Hippocampal formation (tissue), 2 donors: ENCODE measurements at places on chromosomes 13 and 19.

DNA sequence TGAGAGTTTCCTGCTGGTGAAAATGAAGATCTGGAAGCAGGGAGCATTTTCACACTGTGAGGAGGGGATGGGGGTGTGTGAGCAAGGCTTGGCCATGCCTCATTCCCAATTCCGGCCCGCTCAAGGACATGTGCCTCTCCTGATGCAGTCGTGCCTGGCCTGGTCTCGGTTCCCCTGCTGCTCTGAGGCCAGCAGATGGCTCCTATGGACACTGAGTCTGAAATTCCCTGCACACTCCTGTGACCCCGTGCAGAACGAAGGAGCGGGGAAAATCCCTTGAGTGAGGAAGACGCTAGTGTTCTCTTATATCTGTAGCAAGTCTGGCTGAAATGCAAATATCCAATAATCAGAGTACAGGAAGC lies 363 bp upstream of the ZNF763 start:
- DNase-seq, result no peak

- no peak for DNase-seq
These were observed at the start of gene POU2F2 for GRCh38 chr19:42132030-42132628. TSS of gene POU2F2 (minus strand) at chr19:42132446. CDS start at chr19:42132411, 35 bp downstream.

GRCh38 chr13:46531953-46532352 lies 21.0 kb upstream of the LRCH1 start:
- no peak for DNase-seq

DNA sequence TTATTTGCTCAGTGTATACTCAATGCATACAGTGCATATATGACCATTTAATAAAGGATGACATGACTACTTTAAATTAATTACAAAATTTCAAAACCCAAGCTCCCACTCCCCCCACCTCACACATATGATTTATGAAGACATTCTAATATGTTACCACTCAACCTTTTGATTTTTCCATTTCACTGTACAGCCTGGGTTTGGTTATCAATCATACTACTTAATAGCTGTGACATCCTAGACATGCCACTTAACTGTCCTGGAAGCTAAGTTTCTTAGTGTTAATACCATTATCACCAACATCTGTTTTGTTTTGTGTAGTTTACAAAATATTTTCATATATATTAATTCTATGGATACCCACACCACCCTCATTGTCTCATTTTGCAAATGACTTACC lies 42.2 kb downstream of the UBL3 start:
- DNase-seq, result no peak

DNA sequence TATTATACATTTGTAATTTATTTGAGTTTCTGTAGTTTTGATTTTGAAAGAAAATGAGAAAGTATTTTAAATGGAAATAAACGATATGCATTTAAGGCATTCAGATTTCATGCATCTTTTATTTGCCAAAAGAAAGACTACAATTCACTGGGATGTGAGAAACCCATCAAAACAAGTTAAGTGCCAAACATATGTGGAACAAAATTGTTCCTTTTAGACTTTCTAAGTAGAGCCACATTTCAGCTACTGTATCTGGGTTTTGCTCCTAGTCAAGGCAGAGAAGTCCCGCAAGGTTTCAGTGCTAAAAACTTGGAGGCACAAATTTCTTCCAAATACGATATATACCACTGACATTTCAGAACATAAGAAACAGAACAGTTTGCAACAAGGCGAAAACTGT lies 1191.9 kb downstream of the SLITRK5 start:
- DNase-seq, result no peak

- peak; percentile 95 for DNase-seq
These were observed at the start of gene SCGB2B2 for GRCh38 chr19:34676697-34677385. TSS of gene SCGB2B2 (minus strand) at chr19:34677159. CDS start at chr19:34594563, 82,596 bp downstream.

GRCh38 chr13:50384724-50385123 lies 369.5 kb downstream of the KCNRG start:
- no peak for DNase-seq

GRCh38 chr13:99261059-99261458 lies 2.9 kb upstream of the GPR18 start:
- DNase-seq, result no peak

DNA sequence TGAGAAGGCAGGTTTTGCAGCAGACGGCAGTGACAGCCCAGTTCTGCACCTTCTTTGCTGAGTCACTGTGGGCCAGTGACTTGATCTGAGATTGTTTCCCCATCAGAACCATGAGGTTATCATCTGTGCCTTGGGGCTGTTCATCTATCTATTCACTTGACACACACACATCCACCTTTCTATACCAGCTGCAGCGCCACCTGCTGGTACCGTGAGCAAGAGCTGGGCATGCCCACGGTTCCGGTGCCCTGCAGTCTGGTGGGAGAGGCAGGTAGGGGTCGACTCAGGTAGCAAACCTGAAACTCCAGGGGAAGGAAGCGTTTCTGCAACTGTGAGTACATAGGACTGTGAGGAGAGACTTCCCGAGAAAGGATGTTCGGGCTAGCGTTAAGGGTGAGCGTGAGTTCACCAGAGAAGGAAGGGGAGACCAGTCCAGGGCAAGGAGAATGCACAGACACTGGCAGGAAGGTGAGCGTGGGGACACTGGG lies 7.5 kb upstream of the LIN7B start:
- peak; percentile 38 for DNase-seq

DNA sequence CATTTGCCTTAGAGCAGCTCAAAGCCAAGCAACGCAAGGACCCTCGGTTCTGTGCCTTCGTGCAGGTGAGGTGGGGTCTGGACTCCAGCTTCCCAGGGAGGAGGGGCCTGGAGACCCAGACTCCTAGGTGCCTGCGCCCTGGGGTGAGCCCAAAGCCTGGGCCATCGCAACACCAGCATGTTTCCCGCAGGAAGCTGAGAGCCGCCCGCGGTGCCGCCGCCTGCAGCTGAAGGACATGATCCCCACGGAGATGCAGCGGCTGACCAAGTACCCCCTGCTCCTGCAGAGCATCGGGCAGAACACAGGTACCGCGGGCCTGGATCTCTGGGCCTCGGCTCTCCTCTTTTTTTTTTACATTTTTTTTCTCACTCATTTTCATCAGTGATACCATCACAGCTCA lies 19.6 kb downstream of the ARHGEF1 start:
- DNase-seq, result no peak

DNA sequence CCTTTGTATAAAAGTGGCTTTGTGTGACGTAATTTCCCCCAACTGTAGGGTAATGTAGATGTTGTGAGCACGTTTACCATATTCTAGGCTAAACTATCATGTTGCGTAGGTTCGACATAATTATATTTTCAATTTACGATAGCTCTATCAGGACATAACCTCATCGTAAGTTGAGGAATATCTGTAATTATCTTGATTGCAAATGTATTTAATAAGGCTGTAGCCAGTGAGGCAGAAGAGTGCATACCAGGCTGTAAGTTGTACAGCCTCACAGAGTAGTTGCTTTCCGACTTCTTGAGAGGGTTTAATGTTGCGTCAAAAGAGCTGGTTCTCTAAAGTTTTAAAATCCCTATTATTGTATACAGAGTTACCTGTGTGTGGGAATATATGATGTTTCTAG lies 839.4 kb upstream of the GPC6 start:
- DNase-seq, result no peak

- DNase-seq, result no peak
These were observed 17.6 kb upstream of the MIER2 start for GRCh38 chr19:362154-362553.

- DNase-seq, result no peak
These were observed 763.1 kb upstream of the SLITRK1 start for GRCh38 chr13:84645196-84646012.

DNA sequence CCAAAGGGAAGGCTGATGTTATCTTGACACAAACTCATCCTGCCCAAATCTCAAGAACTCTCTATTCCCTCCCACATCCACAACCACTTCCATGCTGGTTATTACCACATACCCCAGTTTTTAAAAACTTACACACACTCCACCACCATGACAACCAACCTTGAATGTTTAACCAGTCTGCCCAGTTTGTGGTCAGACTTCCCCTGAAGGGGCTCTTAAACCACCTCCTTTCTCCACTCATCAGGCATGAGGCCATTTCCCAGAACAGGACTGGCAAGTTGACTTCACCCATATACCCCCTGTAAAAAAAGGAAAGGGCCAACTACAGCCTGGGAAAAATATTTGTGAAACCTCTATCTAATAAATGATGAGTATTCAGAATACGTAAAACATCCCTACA lies 12.4 kb upstream of the ZSCAN4 start:
- DNase-seq, result no peak

DNA sequence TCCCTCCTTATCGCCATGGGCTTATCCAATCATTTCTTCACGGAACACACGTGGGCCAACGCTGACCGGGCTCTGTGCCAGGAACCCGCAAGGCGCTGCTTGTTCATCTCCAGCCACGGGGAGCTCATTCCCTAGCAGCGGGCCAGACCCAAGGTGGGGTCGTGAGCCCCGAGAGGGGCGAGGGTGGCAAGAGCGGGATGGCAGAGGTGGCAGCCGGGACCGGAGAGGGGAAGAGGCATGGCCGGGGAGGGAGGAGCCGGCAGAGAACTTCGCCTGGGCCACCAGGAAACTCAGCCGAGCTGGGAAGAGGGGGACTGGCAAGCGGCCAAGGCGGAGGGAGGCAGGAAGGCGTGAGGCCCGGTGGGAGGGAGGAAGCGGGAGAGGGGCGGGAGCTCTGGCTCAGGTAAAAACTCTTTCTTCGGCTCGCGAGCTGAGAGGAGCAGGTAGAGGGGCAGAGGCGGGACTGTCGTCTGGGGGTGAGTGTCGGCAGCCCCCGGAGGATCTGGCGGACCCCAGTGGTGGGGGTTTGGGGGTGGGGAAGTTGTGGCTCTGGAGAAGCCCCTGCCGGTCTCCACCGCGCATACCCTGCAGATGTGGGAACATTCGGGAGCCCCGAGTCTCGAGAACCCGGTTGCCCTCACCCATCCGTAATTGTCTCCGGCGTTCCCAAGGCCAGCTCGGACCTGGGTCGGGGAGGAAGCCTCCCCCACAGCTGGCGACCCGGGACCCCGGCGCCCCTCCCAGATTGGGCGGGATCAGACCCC lies at the start of gene B3GNT3:
Gene B3GNT3 (plus strand): TSS at position 408 of the 764 bp plus-strand sequence. CDS start 12,670 bp downstream, outside the sequence.
- no peak for DNase-seq

- DNase-seq, result no peak
These were observed 9.0 kb downstream of the COL4A1 start for GRCh38 chr13:110297766-110298504.

GRCh38 chr19:32824191-32824751 lies 45.3 kb downstream of the SLC7A9 start:
- DNase-seq, result no peak

- no peak for DNase-seq
These were observed 31.8 kb upstream of the USE1 start for GRCh38 chr19:17183271-17183761.

GRCh38 chr19:56145698-56146097 lies 4.6 kb downstream of the ZNF444 start:
- no peak for DNase-seq

- peak; percentile 91 for DNase-seq
These were observed at the start of gene DOCK9 for GRCh38 chr13:98977568-98978265. TSS of gene DOCK9 (minus strand) at chr13:98978064. CDS start at chr13:98977909, 155 bp downstream.

DNA sequence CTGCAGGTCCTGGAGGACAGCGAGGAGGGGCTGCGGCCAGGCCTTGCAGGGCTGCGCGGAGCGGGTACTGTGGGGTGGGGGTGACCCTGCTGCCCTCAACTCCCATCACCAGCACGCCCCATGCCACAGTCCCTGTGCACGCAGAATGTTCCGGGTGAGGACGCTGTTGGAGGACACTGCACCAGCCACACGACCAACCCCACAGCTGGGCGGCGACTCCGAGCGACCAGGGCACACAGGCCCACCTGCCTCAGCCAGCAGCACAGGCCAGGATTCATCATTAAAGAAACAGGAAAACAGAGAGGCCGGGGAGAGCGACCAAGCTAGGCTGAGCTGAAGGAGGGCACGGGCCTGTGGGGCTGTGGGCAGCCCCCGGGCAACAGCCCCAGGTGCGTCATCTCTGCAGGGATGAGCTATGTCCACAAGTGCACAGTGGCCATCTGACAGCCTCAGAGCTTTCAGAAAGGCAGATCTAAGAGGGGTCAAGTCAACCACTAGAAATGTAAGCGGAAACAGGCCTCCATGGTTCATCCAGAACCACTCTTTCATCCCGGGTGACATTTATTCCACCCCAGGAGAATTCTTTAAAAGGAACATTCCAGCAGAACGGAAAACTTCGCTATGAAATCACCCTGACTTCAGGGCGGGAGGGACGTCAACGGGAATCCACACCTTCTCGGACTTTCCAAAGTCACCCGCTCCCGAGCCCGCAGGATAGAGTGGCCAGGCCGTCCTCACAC lies 1.5 kb downstream of the GAS6 start:
- DNase-seq, result no peak

DNA sequence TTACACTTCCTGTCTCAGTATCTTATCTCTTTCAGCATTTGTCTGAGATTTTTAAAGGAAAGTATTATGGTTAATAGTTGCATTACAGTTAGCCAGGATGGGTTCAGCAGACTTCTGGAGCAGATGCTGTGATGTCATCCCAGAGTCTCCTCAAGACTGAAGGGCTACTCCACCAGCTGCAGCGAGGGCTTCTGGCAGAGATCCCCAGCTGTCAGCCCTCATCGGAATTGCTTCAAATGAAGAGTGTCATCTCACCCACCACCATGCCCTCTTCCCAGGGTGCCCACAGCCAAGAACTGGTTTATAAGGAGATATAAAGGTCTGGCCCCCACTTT lies 84.4 kb downstream of the FAM216B start:
- DNase-seq, result no peak

- DNase-seq, result peak; percentile 32
These were observed 3.5 kb downstream of the KLF2 start for GRCh38 chr19:16327911-16328823.

- DNase-seq, result no peak
These were observed 624 bp downstream of the SAFB start for GRCh38 chr19:5623397-5624017.

GRCh38 chr19:12841094-12841493 lies 2.8 kb downstream of the MAST1 start:
- no peak for DNase-seq

DNA sequence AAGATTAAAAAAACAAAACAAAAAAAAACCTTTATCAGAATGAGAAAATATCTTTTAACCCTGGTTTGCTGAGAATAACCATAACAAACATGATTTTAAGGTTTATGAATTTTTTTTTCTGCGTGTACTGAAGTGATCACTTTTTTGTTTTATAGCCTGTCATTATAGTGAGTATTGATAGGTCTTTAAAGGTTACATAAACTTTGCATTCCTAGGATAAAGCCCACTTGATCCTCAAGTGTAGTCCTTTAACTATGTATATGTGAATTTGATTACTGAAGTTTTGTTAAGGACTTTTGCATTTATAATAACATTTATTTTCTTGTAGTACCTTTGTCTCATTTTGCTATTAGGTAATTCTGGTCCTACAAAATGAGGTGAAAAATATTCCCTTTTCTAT lies 709.8 kb upstream of the PCDH20 start:
- DNase-seq, result no peak

GRCh38 chr13:20350819-20351218 lies 118.7 kb upstream of the GJB6 start:
- DNase-seq, result no peak

DNA sequence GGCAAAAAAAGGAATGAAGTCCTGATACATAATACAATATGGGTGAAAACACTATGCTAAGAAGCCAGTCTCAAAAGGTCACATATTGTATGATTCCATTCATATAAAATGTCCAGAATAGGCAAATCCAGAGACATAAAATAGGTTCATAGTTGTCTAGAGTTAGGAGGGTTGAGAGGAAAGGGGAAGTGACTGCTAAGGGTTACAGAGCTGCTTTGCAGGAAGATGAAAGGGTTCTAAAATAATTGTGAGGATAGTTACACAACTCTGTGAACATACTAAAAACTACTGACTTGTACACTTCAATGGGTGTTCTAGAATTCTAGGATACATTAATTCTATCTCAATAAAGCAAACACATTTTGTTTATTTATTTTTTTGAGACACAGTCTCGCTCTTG lies 25.7 kb downstream of the CAB39L start:
- no peak for DNase-seq
